ENCODE measurements at places on chromosomes 16 and 17.

- no peak for DNase-seq
Observed at GRCh38 chr16:35364263-35364662, 1904.9 kb downstream of the TP53TG3F start.

GRCh38 chr16:70453892-70454221 is 538 bp upstream of the FCSK start:
- DNase-seq: no peak

DNA sequence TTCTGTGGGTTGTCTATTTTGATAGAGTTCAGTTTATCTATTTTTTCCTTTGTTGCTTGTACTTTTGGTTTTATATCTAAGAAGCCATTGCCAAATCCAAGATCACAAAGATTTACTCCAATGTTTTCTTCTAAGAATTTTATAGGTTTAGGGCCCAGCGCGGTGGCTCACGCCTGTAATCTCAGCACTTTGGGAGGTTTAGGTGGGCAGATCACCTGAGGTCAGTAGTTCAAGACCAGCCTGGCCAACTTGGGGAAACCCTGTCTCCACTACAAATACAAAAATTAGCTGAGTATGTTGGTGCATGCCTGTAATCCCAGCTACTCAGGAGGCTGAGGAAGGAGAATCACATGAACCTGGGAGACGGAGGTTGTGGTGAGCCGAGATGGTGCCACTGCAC is 13.7 kb upstream of the ITGA3 start:
- DNase-seq: no peak

GRCh38 chr17:71327376-71328059 is 793.3 kb upstream of the SOX9 start:
- DNase-seq: peak; percentile 18

Measured in amniotic epithelial cell (primary cell).